ENCODE measurements at places on chromosomes 1 and 21.

- no peak for DNase-seq
Measured at GRCh38 chr1:234507626-234508387, 28.8 kb upstream of the TARBP1 start.

DNA sequence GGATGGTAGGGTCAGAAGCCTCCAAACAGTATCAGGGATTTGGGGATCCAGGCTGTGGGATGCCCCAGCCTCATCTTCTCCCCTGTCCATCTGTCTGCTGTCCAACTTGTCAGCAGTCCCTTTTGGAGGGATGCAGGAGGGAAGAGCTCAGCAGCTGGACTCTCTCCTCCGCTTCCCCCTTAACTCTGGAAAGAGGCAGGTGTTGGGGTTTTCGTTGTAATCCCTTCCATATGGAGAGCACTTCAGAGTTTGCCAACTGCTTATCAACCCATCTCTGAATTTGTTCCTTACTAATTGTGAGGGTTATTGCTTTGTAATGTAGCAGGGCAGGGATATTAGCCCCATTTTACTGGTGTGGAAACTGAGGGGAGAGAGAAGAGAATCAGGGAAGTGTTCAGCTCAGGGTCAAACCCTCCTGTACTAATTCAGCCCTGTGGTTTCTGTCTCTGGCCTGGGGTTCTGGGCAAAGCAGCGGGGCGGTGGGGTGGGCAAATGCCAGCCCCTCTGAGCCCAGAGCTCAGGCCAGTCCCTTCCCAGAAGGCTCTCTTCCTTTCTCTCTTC lies 3.2 kb downstream of the CITED4 start:
- no peak for DNase-seq

DNA sequence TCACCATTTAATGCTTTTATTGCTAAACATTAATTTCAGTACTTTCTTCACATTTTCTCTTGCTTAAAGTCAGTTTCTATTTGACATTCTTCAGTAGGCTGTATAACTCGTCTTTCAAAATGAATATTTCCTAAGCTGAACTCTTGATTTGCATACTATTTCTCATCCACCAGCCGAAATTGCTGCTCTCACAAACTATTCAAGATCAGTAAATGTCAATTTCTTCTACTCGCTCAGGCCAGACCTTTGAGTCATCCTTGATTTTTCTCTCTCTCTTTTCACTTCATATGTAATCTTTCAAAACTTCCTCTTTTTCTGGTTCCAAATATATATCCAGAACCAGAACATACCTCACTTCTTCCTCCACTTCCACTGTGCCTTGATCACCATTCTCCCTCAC lies 990.0 kb downstream of the KCNT2 start:
- no peak for DNase-seq

- no peak for DNase-seq
Measured at GRCh38 chr1:154839691-154840090, 30.4 kb downstream of the KCNN3 start.

Measured in OCI-LY7 (cell line).